ENCODE measurements at places on chromosomes 2 and 18.

DNA sequence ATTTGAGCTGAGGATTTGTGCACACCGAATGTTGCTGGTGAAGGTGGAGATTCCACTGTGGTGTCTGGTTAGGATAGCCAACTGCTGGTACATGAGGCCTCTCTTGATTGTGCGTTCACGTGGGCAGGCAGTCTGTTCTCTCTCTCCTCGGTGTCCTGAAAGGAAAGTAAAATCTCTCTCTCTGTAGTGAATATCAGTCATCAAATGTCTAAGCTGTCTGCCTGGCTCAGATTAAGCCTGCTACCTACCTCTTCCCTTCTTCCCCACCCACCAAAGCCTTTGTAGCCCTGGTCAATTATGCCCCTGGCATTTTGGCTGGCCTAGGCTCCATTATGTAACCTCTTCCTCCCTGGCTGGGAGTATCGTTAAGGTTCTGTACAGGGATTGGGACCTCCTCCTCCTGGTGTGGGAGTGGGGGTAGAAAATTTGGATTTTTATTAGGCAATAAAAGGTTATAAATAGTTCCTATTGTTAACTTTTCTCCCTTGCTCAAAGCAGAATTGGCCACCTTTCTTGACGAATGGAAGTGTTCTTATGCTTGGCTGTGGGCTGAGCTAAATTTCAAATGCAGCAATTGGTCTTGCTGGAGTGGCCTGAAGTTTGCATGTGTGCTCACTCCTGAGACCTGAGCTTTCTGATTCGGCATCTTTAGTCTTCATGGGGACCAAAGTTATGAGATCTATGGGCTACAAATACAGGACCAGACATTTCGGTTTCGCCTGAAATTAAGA is 148.8 kb downstream of the WDSUB1 start:
- no peak for DNase-seq

- peak; percentile 4 for DNase-seq
Observed at GRCh38 chr2:60745761-60746160, 10.3 kb upstream of the PAPOLG start.

- no peak for DNase-seq
Observed at GRCh38 chr2:29119211-29119610, 4.0 kb downstream of the CLIP4 start.

DNA sequence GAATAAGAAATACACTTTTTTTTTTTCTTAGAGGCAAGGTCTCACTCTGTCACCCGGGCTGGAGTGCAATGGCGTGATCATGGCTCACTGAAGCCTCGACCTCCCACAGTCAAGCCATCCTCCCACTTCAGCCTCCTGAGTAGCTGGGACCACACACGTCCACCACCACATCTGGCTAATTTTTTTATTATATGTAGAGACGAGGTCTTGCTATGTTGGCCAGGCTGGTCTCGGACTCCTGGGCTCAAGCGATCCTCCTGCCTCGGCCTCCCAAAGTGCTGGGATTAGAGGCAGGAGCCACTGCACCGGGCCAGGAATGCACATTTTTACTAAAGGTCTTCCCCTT is 2.4 kb downstream of the TGOLN2 start:
- DNase-seq: no peak

DNA sequence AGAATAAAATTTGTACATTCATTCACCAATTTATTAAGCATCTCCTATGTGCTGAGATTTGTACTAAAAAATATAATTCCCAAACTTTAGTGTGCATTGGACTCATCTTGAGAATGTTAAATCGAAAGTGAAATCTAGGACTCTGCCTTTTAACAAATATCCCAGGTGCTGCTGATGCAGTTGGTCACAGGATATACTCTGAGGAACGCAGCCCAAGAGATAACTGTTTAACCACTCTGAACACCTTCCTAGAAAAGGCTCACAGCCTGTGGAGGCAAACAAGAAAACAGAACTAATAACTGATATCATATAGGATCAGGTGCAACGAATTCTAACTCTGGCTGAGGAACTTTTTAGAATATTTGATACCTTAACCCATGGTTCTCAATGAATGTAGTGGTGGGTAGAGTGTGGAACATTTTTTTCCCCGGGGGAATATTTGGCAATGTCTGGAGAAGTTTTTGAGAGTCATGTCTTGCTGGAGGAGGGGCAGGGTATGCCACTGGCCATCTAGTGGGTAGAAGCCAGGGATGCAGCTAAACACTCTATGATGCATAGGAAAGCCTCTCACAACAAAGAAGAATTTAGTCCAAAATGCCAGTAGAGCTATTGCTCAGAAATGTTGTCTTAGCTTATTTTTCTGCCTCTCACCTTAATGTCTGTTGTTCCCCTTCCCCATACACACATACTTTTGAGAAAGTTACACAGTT is 96.5 kb downstream of the EHBP1 start:
- no peak for DNase-seq

- DNase-seq: no peak
Observed at GRCh38 chr2:16656784-16657391, 8.7 kb downstream of the CYRIA start.

- no peak for DNase-seq
Observed at GRCh38 chr2:11514081-11514730, 19.6 kb upstream of the GREB1 start.

- DNase-seq: no peak
Observed at GRCh38 chr2:167438206-167438605, 549.9 kb downstream of the XIRP2 start.

- peak; percentile 77 for DNase-seq
Observed at GRCh38 chr2:88600038-88600465, 27.2 kb downstream of the EIF2AK3 start.

- DNase-seq: no peak
Observed at GRCh38 chr2:168639018-168639417, 163.4 kb upstream of the NOSTRIN start.

DNA sequence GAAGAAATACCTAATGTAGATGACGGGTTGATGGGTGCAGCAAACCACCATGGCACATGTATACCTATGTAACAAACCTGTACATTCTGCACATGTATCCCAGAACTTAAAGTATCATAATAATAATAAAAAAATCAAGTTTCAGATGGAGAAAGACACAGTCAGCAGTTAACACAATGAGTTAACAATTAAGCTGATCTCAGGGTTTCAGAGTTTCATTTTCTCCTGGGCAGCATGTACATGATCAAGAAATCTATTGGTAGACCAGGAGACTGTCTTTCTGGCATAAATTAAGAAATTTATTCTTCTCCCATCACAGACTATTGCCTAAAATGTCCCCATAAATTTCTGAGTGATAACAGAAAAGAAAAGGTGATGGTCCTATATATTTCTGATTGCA is 155.3 kb downstream of the RAD51AP2 start:
- DNase-seq: no peak

GRCh38 chr2:88865801-88866371 is 174.4 kb downstream of the RPIA start:
- DNase-seq: no peak

GRCh38 chr2:68732036-68732932 is 2.3 kb upstream of the ARHGAP25 start:
- no peak for DNase-seq

- DNase-seq: no peak
Observed at GRCh38 chr2:85902496-85902895, 13.7 kb upstream of the ST3GAL5 start.

GRCh38 chr2:3489764-3490115 is 29.6 kb downstream of the ADI1 start:
- no peak for DNase-seq

DNA sequence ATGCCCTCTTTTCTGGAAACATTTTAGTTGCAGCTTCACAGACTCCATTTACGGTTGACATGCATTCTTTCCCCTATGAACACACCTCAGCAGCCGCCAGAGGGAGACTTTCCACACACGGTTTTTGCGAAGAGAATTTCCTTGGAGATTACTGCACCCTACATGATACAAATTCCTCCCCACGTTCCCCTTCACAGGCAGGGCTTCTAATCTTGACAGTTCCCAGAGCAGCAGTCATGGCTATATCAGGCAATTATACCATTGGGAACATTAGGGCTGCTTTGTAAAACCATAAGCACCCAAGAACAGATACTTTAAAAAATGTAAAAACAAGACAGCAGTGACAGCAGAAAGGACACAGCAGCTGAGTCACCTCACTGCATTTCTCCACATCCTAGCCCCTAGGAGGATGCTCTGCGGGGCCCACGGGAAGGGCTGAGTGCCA is 253.8 kb downstream of the TGIF1 start:
- peak; percentile 67 for DNase-seq

DNA sequence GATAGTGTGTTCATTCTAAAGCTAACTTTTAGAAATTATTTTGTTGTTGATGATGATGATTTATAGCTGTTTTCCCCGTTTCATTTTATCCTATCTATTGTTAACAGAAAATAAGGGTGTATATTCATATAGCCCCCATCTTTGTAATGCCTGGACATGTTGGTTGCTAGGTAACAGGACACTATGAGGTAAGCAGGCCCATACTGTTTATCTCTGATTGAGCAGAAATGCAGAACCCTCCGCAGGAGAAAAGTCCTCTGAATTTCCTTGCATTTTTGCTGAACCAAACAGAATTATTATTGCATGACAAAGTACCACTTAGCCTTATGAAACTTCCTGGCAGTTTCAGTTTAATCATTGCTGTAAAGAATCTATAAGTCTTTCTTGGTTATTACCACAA is 339.4 kb downstream of the DCC start:
- DNase-seq: peak; percentile 56

DNA sequence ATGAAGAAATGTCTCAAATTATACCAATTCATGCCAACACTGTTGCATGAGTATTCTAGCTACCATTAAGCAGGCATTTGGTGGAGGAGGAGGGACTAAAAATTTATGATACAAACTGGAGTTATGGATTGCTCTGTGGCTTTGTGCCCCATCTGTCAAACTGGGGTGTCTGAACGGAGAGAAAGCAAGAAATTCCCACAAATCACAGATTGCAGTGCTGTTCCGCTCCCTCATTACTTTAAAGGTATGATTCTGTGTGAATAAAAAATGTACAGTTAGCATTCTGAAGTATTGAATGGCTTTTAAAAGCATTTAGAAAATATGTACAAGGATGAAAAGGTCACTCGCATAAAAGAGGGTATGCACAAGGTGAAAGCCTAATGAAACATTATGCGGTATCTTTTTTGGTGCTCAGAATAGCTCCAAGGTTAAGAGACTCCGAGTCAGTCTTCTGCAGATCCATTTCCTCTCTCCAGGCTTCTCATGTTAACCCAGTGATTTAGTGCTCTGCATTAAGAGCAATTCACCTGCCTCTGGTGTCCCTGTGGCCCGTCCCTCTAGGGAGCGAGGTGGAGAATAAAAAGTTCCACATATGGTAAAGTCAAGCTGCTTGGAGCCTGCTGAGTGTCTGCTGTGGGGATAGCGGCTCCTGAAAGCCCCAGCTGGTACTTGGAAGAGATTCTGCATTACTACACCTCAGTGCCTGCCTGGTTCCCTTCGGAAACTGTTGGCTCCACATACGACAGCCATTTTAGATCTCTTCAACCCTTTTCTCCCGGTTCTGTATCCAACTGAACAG is 184.2 kb downstream of the ZNF521 start:
- no peak for DNase-seq

DNA sequence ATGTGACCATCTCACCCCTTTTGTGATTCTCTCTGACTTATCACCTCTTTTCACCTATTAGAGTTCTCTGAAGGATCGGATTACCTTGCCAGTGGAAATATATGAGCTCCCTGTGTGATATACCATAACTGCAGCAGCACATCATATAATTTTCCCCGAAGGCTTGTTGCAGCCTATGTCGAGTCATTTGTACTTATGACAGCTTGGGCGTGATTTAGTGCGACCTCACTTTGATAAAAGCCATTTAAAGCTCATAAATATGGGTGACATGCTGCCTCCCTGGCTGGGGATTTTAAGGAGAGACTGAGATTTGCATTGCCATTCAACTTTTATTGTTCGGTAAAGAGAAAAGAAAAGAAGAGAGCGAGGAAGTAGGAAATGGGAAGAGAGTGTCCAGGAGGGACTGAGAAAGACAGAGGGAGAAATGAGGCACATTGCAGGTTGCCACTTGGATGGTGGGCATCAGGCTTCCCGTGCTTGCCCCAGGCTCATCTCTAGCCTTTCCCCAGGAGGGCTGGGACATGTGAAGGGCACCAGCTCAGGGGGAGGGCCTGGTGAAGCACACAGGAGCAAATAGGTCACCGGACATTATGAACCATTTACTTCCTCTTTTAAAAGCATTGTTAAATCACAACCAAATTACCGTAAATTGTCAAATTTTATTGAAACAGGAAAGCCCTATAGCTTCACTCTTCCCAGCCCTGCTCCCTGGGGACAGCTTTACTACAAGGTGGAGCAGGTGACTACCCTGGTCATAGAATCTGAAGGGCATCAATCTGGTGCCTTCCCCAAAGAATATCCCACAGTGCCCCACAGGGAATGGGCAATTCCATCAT is 161.3 kb downstream of the SETBP1 start:
- DNase-seq: no peak

DNA sequence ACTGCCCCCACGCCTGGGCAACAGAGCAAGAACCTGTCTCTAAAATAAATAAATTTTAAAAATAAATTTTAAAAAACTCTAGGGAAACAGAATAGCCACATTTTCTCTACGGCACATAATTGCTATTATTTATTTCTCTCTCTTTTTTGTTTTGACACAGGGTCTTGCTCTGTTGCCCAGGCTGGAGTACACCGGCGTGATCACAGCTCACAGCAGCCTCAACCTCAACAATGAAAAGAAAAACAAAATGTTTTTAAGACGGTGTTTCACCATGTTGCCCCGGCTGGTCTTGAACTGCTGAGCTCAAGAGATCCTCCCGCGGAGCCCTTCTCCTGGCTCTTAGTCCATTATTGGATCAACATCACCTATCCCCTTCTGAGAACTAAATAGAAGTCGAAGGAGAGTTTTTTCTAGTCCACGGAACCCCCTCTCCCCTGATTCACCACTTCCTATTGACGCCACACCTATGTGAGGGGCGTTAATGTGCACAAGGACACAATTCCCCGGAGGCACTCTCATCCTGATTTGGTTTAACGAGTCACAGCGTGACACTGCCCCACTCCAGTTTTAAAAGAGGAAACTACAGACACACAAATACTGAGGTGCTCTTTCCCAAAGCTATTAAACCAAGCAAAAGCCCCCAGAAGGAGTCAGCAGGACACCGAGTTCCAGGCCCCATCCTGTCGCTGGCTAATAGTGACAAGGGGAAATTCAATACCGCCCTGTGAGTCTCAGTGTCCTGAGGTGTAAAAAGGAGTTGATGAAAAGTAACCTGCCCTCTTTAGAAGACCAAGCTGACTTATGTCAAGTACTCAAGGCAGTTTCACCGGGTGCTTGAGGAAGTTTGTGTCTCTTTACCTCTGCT is 1.1 kb downstream of the NPC1 start:
- peak; percentile 45 for DNase-seq

DNA sequence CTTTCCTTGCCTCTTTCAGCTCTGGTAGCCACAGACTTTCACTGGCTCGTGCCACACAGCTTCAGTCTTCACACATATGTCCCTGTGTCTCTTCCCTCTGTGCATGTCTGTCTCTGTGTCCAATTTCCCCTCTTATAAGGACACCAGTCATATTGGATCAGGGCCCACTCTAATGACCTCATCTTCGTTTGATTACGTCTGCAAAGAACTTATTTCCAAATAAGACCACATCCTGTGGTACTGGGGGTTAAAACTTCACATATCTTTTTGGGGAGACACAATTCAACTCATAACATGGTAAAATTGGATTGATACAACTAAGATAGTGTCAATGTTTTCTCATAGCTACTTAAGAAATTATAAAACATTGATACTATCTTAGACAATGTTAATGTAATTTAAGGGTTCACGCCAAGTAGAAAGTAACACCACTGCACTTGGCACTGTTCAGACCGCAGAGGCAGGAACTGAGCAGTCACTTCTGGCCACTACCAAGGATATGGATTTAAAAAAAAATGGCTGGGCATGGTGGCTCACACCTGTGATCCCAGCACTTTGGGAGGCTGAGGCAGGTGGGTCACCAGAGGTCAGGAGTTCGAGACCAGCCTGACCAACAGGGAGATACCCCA is 119.6 kb upstream of the EPAS1 start:
- DNase-seq: no peak

GRCh38 chr2:67755156-67755882 is 307.5 kb downstream of the C1D start:
- no peak for DNase-seq

All from NCI-H146 (cell line).